ENCODE measurements at places on chromosomes 2 and 18.

GRCh38 chr2:195486987-195487644 lies 169.9 kb upstream of the SLC39A10 start:
- DNase-seq, result no peak

GRCh38 chr2:50491541-50492476 lies 540.1 kb downstream of the NRXN1 start:
- DNase-seq, result peak; percentile 10

DNA sequence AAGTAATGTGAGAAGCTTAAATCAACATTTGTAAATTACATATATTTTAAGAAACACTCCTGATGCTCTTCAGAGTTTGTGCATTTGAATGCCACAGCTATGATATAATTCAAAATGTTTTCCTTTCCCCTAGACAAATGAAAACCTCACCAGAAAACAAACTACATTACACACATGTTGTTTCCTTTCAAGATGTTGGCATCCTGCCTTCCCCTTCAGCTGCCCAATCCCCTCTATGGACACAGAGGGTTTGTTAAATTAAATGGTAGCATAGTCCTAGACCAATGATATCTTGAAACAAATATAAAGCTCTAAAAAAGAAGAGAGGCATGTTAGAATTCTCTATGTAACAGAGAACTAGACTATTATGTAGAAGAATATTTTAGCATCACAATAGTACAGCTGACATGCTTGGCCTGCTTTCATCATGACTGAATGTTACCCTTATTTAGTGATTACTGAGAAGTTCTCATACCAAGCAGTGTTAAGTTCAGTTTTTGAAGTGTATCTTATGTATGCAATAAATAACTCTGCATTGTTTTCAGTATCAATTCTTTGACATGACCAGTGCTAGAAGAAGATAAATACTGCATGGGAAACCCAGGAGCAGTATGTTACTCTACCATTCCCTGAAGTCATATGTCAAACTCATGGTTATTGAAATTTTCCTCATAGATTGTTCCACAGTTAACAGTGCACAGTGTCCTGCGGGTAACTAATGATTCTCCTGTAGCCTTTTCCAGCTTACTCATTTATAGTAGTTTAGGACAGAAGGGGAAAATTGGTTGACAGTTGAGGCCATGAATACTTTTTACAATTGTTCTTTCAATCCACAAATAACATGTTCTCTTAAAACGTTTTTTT lies 316.3 kb upstream of the KCNJ3 start:
- DNase-seq, result no peak

DNA sequence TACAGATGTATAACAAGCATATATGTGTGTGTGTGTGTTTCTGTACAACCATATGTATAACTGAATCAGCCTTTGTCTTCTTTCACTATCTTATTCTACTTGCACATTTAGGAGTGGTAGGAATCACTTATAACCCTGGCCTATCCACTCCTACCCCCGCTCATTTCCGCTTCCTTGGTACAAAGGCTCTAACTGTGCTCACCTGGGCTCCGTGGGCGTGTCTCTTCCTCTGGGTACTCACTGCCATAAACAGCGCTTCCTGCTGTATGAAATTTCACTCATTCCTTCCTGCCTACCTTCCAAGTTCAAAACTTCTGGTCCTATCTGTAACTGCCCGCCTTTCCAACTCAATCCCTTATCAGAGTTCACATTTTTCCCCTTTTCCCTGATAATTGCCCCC lies 815.5 kb downstream of the EPHA4 start:
- no peak for DNase-seq

- DNase-seq, result no peak
These were observed 31.3 kb upstream of the SNED1 start for GRCh38 chr2:240966906-240967680.

DNA sequence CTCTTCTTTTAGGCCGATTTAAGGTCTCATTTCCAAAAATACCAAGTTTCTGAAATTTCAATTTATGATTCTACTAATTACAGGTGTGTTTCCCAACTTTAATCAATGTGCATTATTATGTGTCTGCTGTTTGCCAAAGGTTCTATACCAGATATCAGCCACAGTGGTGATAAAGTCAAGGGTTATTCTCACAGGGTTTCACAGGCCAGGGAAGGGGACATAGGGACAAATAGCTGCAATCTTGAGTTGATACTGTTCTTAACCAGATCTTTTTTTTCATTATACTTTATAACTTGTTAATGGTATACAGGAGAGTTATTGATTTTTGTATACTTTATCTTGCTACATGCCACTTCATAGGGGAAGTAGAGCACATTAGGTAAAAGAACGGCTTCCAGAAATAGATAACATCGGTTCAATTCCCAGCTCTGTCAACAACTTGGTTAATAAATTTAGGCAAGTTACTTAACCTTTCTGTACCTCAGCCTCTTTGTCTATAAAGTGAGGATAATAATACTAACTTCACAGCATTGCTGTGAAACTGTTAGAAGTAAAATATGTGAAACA lies 28.9 kb downstream of the RBM44 start:
- DNase-seq, result no peak

DNA sequence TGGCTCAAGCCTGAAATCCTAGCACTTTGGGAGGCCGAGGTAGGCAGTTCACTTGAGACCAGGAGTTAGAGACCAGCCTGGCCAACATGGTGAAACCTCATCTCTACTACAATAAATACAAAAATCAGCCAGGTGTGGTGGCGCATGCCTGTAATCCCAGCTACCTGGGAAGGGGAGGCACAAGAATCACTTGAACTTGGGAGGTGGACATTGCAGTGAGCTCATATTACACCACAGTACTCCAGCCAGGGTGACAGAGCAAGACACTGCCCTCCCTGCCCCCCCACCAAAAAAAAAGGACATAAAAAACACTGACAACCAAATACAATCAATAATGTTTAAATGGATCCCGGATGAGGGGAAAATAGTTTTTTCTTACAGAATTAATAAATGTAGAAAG lies 7.8 kb downstream of the TIA1 start:
- DNase-seq, result no peak

- DNase-seq, result no peak
These were observed 29.3 kb upstream of the MEP1B start for GRCh38 chr18:32160547-32160946.

DNA sequence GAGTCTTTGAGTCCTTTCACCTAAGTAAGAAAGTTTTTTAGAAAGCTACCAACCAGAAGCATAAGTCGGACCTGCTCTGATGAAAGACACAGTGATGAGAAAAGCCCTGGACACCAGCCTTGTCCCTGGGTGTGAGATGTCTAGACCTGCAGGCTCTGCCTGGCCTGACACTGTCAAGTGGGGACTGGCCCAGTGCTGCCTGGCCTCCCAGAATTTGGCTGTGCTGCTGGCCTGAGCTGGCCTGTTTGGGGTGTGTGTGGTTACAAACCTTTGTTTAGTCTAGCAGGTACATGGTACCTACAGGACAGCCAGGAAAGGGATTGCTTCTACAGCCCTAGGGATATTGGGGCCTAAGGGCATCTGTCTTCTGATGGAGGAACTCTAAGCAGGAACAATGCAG lies 48.3 kb downstream of the ASB1 start:
- DNase-seq, result no peak

DNA sequence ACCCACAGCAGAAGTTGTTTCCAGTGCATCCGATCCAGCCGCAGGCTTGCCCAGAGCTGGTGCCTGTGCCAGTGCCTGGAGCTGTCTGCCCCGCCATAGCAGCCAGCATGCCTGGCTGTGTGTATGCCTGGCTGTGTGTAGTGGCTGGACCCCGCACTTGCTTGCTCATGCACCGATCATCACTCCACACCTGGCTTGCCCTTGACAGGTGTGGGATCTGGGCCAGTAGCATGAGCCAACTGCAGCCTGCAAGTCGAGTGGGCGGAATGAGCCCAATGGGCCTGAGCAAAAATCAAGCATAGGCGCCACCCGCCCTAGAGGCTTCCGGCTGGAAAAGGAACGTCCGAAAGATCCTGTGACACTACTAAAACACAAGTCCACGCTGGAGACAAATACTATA lies 74.5 kb downstream of the EPB41L3 start:
- DNase-seq, result no peak
